A673 (cell line): ENCODE measurements at places on chromosomes 6 and 20. TPM values are rescaled to one million over a fixed set of nuclear protein-coding genes. Genes with fewer than 3 reads are reported as not detected.

GRCh38 chr6:69795469-69796072 lies 1.2 kb downstream of the LMBRD1 start:
- DNase-seq, result no peak

- no peak for DNase-seq
Measured at GRCh38 chr20:3315136-3315535, 76.1 kb upstream of the SLC4A11 start.

- DNase-seq, result no peak
Measured at GRCh38 chr20:62376112-62377063, 9.3 kb upstream of the LAMA5 start.

SUMO4 gene
- total RNA-seq, result 1.9 and 2.8 TPM in 2 replicates

MATN4 gene
- 0.28 and 0.31 TPM in 2 replicates for total RNA-seq

PAK5 gene
- total RNA-seq, result not detected in 2 replicates

DNA sequence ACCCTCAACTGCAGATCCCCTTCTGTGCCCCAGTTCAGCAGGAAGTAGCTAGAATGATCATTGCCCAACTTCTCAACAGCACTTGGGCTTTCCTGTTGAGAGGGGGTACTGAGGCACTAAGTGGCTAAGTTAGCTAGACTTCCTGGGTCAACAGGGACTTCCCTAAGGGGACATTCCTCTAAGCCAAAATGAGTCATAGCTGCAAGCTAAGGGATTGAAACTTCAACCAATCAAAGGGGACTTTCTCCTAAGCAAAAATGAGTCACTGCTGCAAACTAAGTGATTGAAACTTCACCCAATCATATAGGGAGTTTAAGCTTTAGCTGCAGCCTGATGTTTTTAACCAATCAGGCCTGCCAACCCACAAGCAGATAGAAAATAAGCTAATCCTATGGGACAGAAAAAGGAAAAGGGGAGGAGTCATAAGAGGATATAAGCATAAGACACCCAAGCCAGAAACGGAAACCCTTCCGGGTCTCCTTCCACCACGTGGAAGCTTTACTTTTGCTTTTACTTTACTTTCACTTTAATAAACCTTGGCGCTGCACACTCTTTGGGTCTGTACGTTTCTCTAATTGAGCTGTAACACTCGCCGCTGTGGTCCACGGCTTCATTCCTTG lies 659.0 kb upstream of the HS3ST5 start:
- DNase-seq, result peak; percentile 26

DNA sequence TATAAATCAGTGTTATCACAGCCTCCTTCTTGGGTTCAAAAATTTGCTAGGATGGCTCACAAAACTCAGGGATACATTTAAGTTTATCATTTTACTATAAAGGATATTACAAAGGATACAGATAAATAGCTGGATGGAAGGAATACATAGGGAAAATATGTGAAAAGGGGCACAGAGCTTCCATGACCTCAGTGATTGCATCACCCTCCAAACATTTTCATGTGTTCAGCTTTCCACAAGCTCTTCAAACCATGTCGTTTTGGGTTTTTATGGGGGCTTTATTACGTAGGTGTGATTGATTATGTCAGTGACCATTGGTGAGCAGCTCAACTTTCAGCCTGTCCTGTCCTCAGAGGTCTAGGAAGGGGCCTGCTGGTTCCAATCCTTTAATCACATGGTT lies 68.0 kb downstream of the CYB5R4 start:
- DNase-seq, result no peak

GRCh38 chr6:92297101-92297500 lies 1122.3 kb downstream of the EPHA7 start:
- DNase-seq, result peak; percentile 10
